ENCODE measurements at places on chromosomes 1 and 21.
A peak's percentile ranks its signal among the peaks of the same experiment; 100 is the strongest.

DNA sequence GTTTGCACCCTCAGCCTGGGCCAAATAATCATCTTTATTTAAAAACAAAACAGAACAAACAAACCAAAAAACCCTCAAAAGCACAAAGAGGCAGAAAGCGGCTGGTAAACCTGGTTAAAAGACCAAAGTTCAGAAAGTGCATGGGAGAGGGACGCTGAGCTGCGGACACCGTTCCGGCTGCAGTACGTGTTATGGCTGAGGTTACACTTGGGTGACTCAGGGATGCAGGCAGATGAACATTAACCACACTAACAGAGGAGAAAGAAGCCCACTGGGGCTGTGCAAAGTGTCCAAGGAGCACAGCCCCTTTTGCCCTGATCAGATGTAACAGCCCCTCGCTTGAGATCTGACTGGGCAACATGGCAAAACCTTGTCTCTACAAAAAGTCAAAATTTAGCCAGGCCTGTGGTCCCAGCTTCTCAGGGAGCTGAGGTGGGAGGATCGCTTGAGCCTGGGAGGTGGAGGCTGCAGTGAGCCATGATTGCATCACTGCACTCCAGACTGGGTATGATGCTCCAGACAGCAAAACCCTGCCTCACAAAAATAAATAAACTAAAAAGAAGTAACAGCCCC, 28.3 kb downstream of the GPR157 start:
- no peak for DNase-seq

GRCh38 chr1:10598389-10598702, 123.6 kb downstream of the PEX14 start:
- DNase-seq: no peak

DNA sequence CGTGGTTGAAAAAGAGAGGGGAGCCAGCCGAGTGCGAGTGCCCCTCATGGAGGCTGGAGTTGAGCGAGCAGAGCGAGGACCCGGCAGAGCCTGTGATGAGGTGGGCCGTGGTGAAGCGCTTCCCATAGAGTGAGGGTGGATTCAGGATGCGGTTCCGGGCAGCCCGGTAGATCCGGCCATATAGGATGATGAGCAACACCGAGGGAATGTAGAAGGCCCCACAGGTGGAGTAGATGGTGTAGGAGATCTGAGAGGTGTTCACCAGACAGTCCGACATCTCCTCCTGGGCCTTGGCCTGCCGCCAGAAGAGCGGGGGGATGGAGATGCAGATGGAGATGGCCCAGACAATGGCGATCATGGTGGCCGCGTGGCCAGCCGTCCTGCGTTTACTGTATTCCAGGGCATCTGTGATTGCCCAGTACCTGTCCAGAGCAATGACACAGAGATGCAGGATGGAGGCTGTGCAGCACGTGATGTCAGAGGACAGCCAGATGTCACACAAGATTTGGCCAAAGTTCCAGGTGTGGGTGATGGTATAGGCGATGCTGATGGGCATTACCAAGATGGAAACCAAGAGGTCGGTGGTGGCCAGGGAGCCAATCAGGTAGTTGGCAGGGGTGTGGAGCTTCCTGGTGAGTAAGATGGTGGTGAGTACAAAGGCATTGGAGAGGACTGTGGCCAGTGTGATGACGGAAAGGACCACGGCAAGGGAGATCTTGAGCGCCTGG, 23.7 kb downstream of the HTR1D start:
- DNase-seq: no peak

- no peak for DNase-seq
These were observed 22.8 kb downstream of the SLC9A1 start for GRCh38 chr1:27132147-27132546.

DNA sequence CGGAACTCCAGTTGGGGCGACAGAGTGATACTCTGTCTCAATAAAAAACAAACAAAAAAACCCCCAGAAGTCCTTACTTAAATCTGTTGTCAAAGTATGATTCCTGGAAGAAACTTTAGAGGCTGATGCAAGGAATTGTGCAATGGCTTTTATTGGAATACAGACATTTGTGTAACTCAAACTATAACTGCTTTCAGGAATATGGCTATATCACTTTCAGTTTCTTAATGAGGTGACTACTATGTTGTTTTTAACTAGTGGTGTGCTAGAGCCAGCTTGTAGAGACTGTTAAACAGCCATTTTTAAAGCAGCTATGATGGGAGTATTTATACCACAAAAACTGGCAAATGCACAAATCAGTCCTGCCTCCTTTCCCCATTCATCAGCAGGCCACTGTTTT, 22.7 kb upstream of the DNAJC28 start:
- DNase-seq: no peak

- DNase-seq: no peak
These were observed 56.6 kb downstream of the OLIG1 start for GRCh38 chr21:33126569-33126968.

GRCh38 chr1:193348091-193348768, 161.8 kb upstream of the B3GALT2 start:
- no peak for DNase-seq

GRCh38 chr1:204746838-204747442, 61.4 kb upstream of the LRRN2 start:
- DNase-seq: peak; percentile 14

GRCh38 chr1:24147816-24148215, 4.9 kb upstream of the IL22RA1 start:
- no peak for DNase-seq

- no peak for DNase-seq
These were observed 15.9 kb downstream of the SMIM12 start for GRCh38 chr1:34843392-34844251.

- DNase-seq: peak; percentile 78
These were observed at the start of gene CYB561D1 for GRCh38 chr1:109493805-109494539. Gene CYB561D1 (plus strand): TSS chr1:109494094. CDS start chr1:109494140, 46 bp downstream.

GRCh38 chr21:37615962-37616361, 249.4 kb downstream of the DYRK1A start:
- no peak for DNase-seq

DNA sequence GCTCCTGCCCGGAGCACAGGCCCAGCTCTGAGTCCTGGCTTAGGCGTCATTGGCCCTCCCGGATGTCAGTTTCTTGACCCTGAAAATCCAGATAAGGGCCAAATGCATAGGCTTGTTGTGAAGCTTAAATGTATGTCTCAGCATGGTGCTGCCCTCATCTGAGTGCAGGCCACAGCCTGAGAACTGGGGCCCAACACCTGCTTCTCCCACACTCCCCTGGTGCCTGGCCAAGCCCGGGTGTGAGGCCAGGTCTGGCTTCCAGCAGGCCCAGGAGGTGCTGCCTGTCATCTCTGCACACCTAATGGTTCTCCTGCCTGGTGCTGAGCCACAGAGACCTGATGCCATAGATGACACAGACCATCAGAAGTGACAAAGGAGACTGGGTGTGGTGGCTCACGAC, 14.0 kb downstream of the MX2 start:
- no peak for DNase-seq

GRCh38 chr1:109399326-109399957, 1.7 kb upstream of the SORT1 start:
- DNase-seq: peak; percentile 7

DNA sequence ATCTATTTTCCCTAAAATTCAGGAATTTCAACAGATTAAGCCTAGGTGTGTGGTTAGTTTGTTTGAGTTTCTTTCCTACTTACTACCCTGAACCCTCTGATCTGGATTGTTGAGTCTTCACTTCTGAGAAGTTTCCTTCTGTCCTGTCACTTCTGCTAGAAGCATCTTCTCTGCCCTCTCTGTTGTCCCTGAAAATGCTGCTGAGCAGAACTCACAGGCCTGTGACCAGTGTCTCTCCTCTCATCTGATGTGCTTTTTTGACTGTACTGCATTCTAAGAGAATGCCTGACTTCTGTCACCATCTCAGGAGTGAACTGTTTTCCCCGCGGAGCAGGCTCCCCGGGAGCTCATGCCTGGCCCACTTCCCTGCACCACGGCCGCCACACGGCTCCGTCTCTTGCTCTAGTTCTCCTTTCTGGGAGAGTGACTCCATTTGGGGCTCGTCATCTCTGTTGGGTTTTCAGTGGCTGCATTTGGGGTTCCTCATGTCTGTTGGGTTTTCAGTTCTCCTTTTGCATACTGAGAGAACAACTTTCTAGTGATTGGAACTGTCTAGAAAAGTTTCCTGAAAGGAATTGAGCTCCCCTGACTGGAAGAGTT, 77.9 kb downstream of the POFUT2 start:
- DNase-seq: peak; percentile 25

GRCh38 chr1:203321273-203322052, 16.1 kb downstream of the BTG2 start:
- no peak for DNase-seq

- no peak for DNase-seq
These were observed 57.0 kb upstream of the TRABD2B start for GRCh38 chr1:48054232-48054631.

DNA sequence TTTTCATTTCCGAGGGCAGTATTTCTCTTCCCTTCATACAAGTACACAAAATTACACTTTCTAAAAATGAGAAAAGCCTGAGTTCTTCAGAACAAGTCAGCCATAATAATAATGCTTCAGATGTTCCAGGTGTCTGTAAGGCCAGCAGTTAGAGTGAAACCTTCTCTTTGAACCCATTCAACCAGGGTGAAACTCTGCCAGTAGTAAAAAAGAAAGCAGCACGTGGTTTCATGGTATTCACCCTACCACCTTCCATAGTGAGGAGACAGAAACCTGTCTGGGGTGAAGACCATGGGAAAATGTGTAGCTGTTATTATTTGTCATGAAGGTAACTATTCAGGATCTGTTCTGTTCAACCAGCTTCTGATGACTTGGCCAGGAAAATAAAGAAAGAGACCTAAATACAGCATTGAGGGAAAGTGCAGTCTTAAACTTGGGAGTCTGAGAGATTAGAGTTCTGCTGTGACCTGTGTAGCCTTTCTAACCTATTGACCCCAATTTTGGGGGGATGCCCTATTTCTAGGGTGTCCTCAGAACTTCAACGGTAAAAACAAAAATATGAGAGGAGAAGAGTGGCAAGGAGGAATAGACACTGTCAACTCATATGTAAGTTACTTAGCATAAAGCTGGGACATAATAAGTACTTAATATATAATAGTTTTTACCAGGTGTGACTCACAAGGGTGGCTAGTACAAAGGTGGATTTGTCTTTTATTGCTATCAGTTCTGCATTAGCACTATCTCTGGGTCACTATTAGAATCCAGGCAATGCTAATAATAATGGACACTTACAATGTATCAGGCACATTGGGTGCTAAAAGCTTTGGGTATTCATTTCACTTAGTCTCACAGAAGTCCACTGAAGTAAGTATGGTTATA, 70.0 kb upstream of the TNFSF4 start:
- DNase-seq: no peak

- DNase-seq: no peak
These were observed 10.9 kb downstream of the C1orf216 start for GRCh38 chr1:35707601-35708440.

- DNase-seq: no peak
These were observed 187.7 kb upstream of the USP24 start for GRCh38 chr1:55402671-55403464.

- DNase-seq: no peak
These were observed 6.9 kb downstream of the AKR1A1 start for GRCh38 chr1:45557422-45557944.

DNA sequence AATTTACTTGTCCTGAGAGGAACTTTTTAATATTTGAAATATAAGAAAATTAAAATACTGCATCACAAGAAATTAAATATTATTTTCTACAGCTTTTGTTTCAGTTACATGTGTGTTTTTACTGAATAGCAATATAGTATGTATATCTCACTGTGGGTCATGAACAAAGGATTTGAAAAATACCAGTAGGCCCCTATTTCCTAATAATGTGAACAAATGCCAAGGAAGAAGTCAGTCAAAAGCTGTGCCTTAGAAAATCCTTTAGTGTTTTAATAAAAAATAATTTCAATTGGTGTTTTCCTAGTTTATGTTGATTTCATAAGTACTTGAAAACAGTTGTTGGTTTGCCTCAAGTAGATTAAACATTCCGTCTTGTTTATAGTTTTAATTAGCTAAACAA, 46.7 kb downstream of the SMYD3 start:
- no peak for DNase-seq

GRCh38 chr21:34802180-34802899, 133.5 kb downstream of the CLIC6 start:
- no peak for DNase-seq

DNA sequence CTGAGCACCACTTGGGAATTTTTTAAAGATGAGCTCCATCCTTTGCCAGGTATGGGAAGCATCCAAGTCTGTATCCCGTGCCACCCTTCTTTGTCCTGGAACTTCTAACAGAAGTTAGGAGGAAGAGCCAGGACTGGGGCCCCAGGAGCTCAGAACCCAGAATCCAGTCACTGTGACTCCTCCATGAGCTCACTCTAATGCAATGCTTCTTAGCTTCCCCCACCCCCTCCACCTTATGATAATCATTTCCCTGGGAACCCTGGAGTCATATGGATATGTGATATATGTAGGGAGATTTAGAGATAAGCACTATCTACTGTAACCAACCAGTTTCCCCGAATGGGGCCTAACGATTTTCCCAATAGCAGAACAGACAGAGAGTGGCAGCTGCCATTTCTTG, 758 bp upstream of the SPRR5 start:
- DNase-seq: no peak

Measured in GDM1 (cell line).